ENCODE measurements at places on chromosomes 5 and 9.

DNA sequence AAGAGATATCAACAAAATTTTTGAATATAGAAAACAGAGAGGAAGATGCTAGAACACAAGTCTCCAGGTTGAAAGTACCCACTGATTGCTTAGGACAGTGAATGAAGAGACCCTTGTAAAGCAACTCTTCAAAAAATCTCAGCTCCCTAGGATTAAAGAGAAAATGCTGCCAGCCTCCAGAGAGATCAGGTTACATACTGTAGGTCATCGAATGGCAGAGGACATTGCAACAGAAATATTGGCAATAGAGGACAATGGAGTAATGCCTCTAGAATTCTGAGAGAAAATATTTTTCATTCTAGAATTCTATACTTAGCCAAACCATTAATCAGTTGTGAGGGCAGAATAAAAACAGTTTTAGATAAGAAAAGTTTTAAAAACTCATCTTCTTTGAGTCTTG lies 43.1 kb upstream of the ELL2 start:
- no peak for DNase-seq

- DNase-seq = no peak
Observed at GRCh38 chr5:150596313-150596712, 44.1 kb upstream of the SYNPO start.

DNA sequence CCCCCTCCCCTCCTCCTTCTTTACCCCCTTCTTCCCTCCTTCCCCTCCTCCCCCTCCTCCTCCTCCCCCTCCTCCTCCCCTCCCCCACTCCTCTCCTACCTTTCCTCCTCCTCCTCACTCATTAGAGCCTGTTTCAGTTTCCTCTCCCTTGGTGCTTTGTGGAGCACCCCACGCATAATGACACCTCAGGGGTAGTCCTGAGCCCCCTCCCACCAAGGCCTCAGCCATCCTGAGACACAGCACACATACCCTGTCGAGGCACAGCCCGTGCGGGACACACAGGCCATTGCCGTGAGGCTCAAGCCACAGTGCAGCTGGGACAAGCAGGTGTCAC lies 35.4 kb downstream of the HK3 start:
- DNase-seq = no peak

DNA sequence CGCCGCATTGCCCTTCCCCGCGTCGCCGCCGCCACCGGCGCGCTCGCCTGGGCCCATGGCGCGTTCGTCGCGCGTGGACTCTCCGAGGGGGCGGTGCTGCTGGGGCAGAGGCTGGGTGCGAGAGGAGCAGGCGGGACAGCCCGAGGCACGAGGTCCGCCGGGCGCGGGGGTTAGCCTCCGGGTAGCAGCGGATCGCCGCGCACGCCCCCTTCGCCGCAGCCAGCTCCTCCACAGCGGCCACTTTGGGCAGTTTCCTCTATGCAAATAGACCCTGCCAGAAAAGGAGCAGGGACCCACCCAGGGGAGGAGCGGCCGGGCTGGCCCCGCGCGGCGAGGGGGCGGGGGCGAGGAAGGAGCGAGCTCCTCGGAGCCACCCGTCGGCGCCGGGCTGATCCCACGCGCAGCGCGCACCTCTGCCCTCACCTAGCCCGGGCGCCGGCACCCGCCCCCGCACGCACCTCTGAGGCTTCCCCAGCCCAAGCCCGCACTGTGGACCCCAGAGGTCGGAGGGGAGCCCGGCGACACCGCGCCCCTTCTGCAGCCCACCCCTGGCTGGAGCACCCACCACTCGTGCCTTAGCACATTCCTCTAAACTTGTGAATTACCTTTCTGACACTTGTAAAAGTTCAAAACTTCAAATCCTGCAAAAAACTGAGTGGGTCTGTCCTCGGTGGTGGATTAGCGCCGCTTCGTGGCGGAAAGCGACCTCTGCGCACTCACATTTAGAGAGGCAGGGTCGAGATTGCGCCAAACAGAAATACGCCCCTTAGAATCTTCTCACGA lies at the start of gene COL23A1:
TSS of gene COL23A1 (minus strand) at position 253 of the 783 bp plus-strand sequence.
- DNase-seq = peak; percentile 53

GRCh38 chr5:149740341-149740740 lies 10.2 kb downstream of the PPARGC1B start:
- DNase-seq = no peak

- no peak for DNase-seq
Observed at GRCh38 chr5:150642991-150643710, 2.7 kb downstream of the SYNPO start.

DNA sequence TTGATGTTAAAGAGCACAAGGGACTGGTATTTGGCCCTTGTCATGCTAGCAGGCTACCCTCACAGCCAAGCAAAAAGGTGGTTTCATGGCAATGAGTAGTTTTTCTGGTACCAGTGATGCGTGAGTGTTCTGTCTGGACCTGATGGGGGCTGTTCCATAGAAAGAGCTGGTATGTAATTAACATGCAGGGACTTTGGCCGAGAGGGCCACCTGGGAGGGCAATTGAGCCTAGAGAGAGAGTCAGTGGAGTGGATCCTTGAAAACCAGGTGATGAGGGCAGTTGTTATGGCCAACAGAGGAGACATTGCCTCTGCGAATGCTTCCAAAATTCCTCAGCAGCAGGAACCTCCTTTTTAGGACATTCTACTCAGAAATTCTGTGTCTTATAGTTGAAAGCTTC lies 383.3 kb downstream of the PSAT1 start:
- no peak for DNase-seq

All from astrocyte of the spinal cord (primary cell).